Activated B cell treated with CpG ODN at 0.5 μM for 24 hours (primary cell): ENCODE measurements at places on chromosomes 4 and X. TPM values are rescaled to one million over a fixed set of nuclear protein-coding genes. Genes with fewer than 3 reads are reported as not detected.

GRCh38 chr4:63620271-63620670 lies 789.0 kb downstream of the TECRL start:
- H3K27me3 ChIP-seq = no peaks in the 10 kb centered on the region
- DNase-seq = no peak

DNA sequence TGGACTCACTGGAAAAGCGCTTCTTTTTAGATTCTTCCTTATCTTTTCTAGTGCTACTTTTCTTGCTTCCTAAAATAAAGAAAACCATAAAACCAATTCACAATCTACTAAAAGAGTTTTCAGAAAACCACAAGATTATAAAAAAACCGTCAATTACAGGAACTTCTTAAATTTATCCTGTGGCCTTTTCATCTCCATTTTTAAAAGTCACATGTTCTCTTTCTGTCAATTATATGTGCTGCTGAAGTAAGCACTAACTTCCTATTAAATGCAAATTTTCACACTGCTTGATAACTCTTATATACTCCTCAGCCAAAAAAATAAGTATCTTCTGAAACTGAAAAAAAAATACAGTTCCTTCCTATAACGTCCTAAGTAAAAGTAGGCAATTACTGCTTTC lies 32.8 kb downstream of the CENPC start:
- no peak overlapping the region for H3K4me3 ChIP-seq
- H3K27me3 ChIP-seq = no peaks in the 10 kb centered on the region
- H3K36me3 ChIP-seq = peaks cover 76% of the 10 kb centered on the region
- peaks cover 13% of the 10 kb centered on the region for H3K4me1 ChIP-seq
- no peak for DNase-seq
- H3K27ac ChIP-seq = no peak overlapping the region

GRCh38 chr4:164438321-164438720 lies 315.6 kb upstream of the SMIM31 start:
- no peak overlapping the region for H3K27ac ChIP-seq
- no peaks in the 10 kb centered on the region for H3K36me3 ChIP-seq
- no peak for DNase-seq
- no peak overlapping the region for H3K4me3 ChIP-seq
- no peaks in the 10 kb centered on the region for H3K4me1 ChIP-seq

GRCh38 chr4:83229791-83230190 lies 54.8 kb downstream of the COQ2 start:
- peaks cover 2% of the 10 kb centered on the region for H3K36me3 ChIP-seq
- no peaks in the 10 kb centered on the region for H3K27me3 ChIP-seq
- peaks cover 44% of the 10 kb centered on the region for H3K4me1 ChIP-seq
- no peak for DNase-seq
- H3K4me3 ChIP-seq = no peak overlapping the region

GRCh38 chr4:42078184-42078801 lies 74.2 kb downstream of the BEND4 start:
- H3K4me1 ChIP-seq = peaks cover 3% of the 10 kb centered on the region
- no peak for DNase-seq
- no peaks in the 10 kb centered on the region for H3K27me3 ChIP-seq
- no peak overlapping the region for H3K27ac ChIP-seq

Gene IL2RG
- 261 and 264 TPM in 2 replicates for total RNA-seq

Gene XK
- 0.11 and 0.24 TPM in 2 replicates for total RNA-seq

Gene MXD4
- total RNA-seq = 28.7 and 36.7 TPM in 2 replicates

Gene P2RY8
- total RNA-seq = 315 and 332 TPM in 2 replicates
